ENCODE measurements at places on chromosomes 7 and 10. TPM values are rescaled to one million over a fixed set of nuclear protein-coding genes. Genes with fewer than 3 reads are reported as not detected.

DNA sequence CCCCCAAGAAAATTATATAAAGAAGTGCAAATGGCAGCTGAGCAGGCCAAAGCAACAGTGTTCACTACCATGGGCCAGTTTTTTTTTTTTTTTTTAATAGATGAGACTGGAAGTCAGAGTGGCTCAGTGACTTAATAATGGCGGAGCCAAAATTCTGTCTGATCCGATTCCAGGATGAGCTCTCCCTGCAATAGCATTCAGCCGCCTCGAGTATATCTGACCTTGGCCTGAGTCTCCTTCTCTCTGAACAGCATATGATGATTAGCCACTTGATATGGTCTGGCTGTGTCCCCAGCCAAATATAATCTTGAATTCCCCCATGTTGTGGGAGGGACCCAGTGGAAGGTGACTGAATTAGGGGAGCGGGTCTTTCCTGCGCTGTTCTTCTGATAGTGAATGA lies 76.7 kb upstream of the PRLHR start:
- no peak for DNase-seq

DNA sequence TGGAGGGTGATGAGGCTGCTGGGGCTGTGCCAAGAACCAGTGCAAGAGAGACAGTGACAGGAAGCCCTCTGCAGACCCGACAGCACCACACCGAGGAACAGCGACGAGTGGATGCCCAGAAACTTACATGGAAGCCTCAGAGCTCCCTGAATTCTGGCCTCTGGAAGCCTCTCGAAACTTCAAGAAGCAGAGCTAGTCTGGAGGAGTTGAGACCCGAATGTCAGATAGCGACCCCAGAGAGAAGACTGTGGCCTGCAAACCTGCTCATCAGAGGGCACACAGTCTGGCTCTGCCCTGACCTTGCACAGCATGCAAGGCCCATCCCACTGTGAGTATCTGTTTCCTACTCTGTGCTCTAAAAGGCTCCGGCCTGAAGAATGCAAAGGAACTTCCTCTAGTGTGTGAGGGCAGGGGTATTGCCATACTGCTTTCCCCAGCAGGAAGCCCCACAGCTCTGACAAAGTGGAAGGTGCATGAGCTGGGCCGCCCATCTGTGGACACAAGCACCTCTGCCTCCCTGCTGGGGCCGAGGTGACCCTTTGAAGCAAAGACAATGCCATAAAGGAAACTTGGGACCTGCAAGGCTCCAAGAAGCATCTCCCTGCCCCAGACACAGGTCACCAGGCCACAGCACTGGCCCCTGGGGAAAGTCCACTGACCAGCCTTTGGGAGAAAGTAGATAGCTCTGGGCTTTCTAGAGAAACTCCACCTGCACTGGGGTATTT lies 10.5 kb upstream of the C10orf71 start:
- no peak for DNase-seq

Gene ICA1
- total RNA-seq = 16.4 TPM

DNA sequence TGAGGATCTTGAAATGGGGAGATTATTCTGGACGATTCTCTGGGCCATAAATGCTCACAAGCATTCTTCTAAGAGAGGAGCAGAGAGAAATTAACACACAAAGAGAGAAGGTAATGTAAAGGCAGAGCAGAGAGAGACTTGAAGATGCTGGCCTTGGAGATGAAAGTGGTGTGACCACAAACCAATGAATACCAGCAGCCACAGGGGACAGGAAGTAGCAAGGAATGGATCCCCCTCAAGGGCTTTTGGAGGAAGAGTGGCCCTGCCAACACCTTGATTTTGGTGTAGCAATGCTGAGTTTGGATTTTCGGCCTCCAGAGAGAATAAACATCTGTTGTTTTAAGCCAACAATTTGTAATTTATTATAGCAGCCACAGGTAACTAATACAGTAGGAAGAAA lies 1155.6 kb downstream of the TYW1 start:
- no peak for DNase-seq

Gene SEMA3C
- 25.3 TPM for total RNA-seq

Gene COL1A2
- total RNA-seq = 3.0 TPM

DNA sequence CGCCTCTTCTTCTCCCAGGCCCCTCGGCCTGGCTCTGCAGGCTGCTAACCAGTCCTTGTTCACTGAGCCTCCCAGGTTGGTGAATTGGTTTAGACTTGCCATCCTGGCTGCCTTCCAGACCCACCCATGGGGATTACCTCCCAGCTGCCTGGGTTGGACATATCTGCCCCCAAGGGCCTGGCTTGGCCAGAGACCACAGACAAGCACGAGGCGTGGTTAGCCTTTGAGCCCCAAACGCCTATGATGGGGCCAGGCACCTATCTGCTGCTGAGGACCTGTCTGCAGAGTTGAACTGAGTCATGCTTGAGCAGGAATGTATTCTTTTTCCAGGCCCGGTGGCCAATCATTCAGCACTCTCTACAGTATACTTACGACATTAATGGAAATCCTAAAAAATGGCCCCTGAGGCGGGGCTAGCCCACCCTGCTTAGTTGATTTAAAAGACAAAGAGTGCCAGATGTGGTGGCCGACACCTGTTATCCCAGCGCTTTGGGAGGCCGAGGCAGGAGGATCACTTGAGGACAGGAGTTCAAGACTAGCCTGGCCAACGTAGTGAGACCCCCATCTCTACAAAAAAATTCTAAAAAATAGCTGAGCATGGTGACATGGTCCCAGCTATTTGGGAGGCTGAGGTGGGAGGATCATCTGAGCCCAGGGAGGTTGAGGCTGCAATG lies 361.5 kb downstream of the FRMD4A start:
- DNase-seq = no peak

- no peak for DNase-seq
Measured at GRCh38 chr10:11907914-11908313, 84.8 kb downstream of the PROSER2 start.

GRCh38 chr7:86558680-86559501 lies 84.8 kb upstream of the GRM3 start:
- DNase-seq = peak; percentile 44

GRCh38 chr7:146741911-146742310 lies 625.3 kb downstream of the CNTNAP2 start:
- DNase-seq = no peak

Gene SEMA4G
- total RNA-seq = 29.4 TPM

DNA sequence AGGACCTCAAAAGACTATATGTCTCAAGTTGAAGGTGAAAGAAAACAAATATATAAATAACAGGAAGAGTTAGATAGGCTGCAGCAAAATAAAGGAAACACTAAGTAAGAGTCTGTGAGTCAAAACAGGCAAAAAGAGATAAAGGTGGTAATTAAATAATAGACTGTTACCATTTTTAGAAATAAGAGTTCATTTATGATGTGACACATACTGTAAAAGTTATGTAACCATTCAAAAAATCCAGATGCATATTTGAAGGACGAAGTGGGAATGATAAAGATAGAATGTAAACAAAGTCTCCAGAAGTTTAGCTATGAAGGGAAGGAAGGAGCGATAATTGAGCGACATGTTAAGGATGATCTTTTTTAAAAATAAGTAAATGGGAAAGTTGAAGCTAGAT lies 50.5 kb downstream of the HECTD2 start:
- no peak for DNase-seq

DNA sequence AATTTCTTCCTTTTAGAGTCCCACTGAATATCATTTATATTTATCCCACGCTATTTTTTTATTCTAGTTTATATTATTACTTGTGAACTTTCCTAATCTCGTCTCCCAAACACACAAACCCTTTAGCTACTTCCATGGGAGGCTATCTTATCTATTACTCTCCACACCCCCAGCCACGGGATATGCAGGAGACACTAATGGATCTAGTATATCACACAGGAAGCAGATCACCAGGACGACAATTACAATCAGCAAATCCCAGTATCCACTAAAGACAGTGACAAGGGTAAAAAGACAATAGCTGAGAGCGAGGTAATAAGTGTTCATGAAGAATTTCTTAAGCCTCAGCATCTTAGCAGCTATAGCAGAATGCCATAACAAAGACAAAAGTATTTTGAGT lies 3.8 kb upstream of the AKR1E2 start:
- DNase-seq = no peak

Gene RAPGEF5
- 15.6 TPM for total RNA-seq

Gene INA
- not detected for total RNA-seq

Gene ENTPD1
- total RNA-seq = 0.37 TPM

DNA sequence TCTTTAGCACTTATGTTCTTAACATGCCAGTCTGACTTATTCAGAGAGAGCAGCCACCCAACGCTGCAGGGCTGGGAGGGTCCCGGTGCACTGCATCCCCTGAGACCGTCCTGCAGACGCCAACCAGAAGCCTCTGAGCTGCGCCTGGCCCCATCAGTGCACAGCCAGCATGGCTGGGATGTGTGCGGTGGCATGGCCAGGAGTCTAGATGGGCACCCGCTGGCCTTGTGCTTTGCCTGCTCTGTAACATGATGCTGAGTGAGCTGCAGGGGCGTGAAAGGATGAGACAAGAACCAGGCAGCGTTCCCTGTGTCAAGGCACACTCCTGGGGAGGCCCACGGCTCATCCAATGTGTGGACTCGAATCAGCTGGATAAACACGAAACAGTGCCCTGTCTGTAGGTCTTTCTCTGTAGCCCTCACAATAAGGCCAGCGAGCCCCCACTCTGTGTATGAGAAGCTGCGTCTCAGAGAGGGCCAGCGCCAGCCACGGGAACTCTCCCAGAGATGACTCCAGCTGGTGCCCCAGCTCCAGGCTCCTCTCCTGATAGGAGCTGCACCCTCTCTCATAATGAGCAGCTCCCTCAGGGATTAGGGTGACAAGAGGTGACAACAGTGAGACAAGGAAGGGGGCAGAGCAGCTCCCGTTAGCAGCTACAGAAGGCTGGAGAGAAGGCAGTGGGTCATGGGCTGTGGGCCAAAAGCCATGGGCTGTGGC lies 96.8 kb downstream of the TNS3 start:
- no peak for DNase-seq

DNA sequence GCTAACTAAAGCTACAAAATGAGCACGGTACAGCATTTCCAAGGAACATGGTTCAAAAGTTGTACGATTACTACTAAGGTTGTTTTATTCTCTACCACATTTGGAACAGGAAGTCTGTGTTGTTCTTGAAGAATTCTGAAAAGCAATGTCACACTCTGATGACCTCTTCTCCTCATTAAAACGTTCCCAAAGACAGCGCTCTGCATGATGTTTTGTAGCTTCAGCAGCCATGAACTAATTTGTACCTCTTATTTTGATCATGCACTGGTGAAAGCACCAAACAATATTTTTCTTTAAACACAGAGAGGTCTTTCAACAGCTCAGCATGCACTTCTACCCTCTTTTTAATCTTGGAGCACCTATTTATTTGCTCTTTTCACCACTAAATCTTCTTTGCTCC lies 75.0 kb upstream of the TES start:
- DNase-seq = no peak

Gene VAX1
- total RNA-seq = not detected

DNA sequence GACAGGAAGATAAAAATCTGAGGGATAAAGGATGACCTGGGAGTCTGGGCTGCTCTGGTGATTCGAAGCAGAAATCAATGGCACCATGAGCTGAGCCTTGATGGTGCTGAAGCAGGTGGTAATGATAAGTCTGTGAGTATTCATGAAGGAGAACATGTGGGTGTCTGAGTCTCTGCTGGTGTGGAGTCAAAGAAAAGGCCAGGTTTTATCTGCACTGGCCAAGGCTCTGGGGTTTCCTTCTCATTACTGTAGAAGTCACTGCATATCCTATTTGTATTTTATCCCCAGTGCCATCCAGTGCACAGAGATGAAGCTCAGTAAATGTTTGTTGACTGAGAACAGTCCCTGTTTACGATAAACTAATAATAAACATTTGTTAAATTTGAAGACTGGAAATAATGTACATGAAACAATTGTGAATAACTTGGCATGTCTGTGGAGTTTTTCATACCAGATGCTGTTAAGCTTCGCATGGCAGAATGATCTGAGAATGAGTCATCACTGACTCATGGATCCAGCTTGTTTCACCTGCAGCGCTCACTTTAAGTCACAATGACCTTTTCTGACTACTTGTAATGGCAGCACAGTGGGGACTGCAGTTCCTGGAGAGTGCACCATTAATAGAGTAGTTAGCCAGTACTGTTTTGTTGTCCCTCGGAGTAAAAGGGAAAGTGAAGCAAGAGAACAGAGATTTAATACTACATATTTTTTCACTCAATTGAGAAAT lies 538.5 kb downstream of the HTR7 start:
- DNase-seq = peak; percentile 96

DNA sequence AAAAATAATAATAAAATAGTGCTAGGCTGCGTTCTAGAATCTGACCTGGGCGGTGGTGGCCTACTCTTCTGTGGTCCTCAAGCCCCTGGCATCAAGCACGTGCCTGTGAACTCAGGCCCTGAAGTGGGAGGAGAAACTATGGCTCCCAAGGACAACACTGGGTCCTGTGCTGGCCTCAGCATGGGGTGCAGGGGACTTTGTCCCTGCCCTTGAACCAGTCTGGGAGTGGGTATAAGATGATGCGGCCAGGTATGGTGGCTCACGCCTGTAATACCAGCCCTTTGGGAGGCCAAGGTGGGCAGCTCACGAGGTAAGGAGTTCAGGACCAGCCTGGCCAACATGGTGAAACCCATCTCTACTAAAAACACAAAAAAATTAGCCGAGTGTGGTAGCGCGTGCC lies 5.5 kb downstream of the ZP3 start:
- DNase-seq = no peak

DNA sequence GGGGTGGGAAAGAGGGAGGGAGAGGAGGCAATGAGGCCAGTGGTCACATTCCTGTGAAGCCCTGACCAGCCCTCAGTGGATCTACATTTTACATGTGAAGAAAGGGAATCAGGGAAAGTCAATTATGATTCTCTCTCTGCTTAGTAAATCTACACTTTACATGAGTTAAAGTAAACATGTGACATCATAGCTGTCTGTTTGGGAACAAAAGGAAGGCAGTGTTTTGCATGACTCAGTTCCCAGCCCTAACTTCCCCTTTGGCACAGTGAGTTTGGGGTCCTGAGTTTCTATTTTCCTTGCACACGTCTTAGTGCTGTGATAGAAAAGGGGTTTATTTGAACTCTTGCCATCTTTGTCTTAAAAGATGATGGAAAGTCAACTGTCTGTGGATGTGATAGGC lies 615.1 kb downstream of the SDK1 start:
- no peak for DNase-seq

GRCh38 chr7:120949393-120949911 lies 1.1 kb upstream of the ING3 start:
- no peak for DNase-seq

- no peak for DNase-seq
Measured at GRCh38 chr7:347644-348479, 57.9 kb downstream of the FOXL3 start.

DNA sequence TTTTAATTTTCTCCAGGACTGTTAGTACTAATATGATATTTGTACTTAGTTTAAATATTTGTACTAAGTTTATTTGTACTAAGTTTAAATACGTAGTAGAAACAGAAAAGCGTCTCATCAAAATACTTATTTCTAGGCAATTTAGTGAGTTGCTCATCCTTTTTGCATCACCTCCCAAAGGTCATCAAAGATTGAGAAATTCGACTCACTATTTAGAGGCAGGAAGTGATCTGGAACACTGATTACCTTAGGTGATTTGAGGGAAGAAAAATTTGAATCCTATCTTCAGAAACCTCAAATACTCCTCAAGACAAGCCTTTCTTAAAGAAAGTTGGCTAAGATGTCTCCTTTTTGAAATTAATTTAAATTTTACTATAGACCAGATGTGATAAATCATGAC lies 14.5 kb downstream of the WNT16 start:
- no peak for DNase-seq

Gene GTF2IRD1
- 34.5 TPM for total RNA-seq

All from HCT116 (cell line).